NCI-H460 (cell line): ENCODE measurements at places on chromosomes 2 and 18.

DNA sequence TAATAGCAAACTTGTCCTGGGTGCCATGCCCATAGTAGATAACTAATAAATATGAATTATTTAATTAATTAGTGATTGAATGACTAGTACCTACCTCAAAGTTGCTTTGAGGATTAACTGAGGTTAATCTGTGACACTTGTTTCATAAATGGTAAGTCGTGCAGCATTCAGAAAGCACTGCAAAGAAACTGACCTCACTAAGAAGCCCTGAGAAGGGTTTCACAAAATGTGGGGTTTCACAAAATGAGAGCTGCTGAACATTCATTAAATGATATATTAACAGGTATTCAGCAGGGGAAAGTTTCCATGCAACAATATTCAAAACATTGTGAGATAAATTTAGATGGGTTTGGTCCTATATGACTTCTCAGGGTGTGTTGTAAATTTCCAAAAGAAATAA is 236.2 kb downstream of the OSR1 start:
- DNase-seq = no peak

GRCh38 chr2:126828051-126828450 is 70.6 kb upstream of the TEX51 start:
- DNase-seq = no peak

GRCh38 chr2:203664029-203664755 is 42.2 kb upstream of the CD28 start:
- no peak for DNase-seq

DNA sequence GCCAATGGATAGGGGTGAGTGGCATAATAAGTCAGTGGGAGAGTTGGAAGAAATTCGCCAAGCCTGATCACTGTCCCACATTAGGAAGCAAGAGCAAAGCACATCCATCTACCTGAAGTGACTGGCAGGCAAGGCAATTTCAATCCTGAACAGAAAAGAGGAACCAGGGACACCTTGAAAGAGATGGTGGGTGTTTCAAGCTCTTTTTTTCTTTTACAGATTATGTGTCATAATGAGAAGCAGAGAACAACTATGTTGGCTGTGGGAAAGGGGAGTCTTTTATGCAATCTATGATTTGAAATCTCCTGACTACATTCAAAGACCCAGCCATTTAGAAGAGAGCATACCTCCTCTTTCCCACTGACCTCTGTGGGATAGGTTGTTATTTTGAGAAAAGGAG is 63.5 kb downstream of the TGIF1 start:
- DNase-seq = no peak

DNA sequence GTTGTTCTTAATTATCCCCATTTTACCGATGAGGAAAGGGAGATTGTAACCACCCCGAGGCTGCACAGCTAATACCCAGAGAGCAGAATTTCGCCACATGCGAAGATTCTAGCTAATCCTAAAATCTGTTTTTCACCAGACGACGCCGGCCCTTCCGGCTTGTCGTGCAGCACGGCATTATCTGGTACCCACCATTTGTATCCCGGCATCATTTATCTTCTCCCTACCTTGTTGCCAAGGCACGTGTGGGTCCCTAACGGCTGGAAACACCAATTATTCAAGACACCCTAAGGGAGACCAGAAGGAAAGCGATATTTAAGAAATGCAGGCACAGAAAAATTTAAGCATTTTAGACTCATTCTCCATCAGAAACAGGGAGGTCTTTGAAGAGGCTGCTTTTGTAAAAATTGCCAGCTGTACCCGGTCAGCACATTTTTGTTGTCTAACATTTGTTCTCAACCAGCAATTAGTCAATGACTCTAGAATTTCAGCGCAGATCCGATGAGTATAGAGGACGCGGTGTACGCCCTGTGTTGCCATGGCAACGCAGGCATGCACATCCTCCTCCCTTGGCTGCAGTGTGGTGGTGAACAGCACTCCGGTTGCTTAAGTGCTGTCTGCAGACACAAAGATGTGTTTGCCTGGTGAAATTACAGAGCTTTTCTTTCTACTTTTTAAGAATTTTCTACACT is 111.6 kb downstream of the AGAP1 start:
- DNase-seq = peak; percentile 47

- DNase-seq = no peak
These were observed 409.0 kb downstream of the XIRP2 start for GRCh38 chr2:167297292-167297691.

GRCh38 chr2:194343167-194343566 is 1313.9 kb upstream of the SLC39A10 start:
- no peak for DNase-seq

- DNase-seq = peak; percentile 61
These were observed 18.5 kb upstream of the ZNF236 start for GRCh38 chr18:76803814-76804213.
